OCI-M1 (cell line): ENCODE measurements at places on chromosomes 1 and 21.
A peak's percentile ranks its signal among the peaks of the same experiment; 100 is the strongest.

DNA sequence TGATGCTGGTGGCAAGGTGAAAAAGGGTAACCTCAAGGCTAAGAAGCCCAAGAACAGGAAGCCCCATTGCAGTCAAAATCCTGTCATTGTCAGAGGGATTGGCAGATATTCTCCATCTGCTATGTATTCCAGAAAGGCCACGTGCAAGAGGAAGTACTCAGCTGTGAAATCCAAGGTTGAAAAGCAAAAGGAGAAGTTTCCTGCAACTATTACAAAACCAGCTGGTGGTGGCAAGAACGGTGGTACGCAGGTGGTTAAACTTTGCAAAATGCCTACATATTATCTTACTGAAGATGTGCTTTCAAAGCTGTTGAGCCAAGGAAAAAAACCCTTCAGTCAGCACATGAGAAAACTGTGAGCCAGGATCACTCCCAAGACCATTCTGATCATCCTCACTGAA, 13.7 kb upstream of the VPS45 start:
- DNase-seq: peak; percentile 14

DNA sequence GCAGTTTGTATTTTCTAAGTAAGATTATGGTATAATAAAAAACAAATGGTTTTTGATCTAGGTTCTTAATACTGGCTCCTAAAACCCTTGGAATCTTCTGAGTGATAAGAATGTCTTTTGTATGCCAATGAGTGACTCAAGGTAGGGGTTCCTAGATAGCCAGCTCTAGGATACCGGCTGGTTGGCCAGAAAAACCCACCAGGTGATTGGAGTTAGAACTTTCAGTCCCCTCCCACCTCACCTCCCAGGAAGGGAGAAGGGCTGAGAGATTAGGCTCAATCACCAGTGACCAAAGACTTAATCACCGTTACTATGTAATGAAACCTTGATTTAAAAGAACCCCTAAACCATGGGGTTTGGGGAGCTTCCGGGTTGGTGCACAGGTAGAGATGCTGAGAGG, 8.7 kb upstream of the BRDT start:
- DNase-seq: no peak

- peak; percentile 92 for DNase-seq
Measured at GRCh38 chr1:247494767-247495166, 36.9 kb upstream of the OR2B11 start.

GRCh38 chr1:44604157-44604955, 69.9 kb downstream of the TMEM53 start:
- no peak for DNase-seq

DNA sequence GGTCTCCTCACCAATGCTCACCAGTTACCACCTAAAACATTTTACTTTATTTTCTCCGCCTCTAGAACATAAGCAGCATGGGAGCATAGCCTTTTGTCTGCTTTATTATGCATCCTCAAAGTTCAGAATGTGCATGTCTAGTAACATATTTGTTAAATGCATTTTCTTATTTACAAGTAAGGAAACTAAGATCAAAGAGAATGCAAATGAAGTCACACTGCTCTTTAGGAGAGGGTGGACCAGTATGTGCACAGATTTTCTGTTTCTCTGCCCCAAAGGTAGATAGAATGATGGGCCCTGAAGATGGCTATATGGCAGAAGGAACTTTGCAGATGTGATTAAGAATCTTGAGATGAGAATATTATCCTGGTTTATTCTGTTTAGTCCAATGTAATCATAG, 9.7 kb upstream of the WARS2 start:
- DNase-seq: no peak

DNA sequence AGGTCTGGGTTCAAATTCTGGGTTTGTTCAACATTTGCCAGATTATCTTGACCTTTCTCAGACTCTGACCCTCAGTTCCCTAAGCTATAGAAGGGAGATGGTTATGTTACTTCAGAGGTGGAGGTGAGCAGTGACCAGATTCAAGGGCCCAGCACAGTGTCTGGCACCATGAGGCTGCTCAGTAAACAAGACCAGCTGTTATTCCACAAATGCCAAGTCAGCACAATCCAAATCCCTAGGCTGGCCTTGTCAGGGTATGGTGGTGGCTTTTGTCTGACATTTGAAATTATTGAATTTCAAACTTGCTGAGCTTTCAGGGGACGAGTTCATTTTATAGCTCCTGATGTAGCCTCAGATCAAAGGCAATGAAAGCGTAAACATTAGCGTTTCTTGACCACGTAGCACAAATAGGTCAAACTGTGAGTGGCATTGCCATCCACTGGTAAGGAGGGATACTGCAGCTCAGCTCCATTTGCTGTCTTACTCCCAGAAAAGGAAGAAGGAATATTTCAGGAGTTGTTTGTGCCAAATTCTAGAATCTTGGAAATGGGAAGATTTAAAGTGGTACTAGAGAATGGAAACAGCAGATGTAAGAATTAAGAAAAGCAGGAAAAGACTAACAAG, 94.3 kb upstream of the EDN2 start:
- peak; percentile 11 for DNase-seq
